ENCODE measurements at places on chromosomes 7 and 10. TPM values are rescaled to one million over a fixed set of nuclear protein-coding genes. Genes with fewer than 3 reads are reported as not detected.

Gene GRID2IP
- not detected for total RNA-seq

Gene AKR1C1
- 0.65 TPM for total RNA-seq

Gene CALML3
- total RNA-seq: not detected

Gene ANXA8
- total RNA-seq: not detected

Gene GLI3
- 1.9 TPM for total RNA-seq

Gene OPN4
- total RNA-seq: not detected

Gene NCAPG2
- 23.8 TPM for total RNA-seq

Gene CC2D2B
- not detected for total RNA-seq

Gene PDE1C
- 4.7 TPM for total RNA-seq

Gene MOGAT3
- total RNA-seq: not detected

Measured in bladder microvascular endothelial cell (primary cell).